Mucosa of descending colon (tissue), 3 donors: ENCODE measurements at places on chromosomes 16 and 17.

GRCh38 chr17:66091445-66092080 is 100.4 kb downstream of the CEP112 start:
- no peak for DNase-seq

- DNase-seq = no peak
Observed at GRCh38 chr17:12113156-12113555, 92.5 kb downstream of the MAP2K4 start.

GRCh38 chr17:50316016-50316587 is 29.8 kb upstream of the XYLT2 start:
- DNase-seq = no peak

- peak; percentile 56 for DNase-seq
Observed at GRCh38 chr17:81553616-81554181, 1.5 kb upstream of the FAAP100 start.

- no peak for DNase-seq
Observed at GRCh38 chr16:84986102-84986501, 25.2 kb downstream of the ZDHHC7 start.

GRCh38 chr16:67948015-67948414 is 4.1 kb upstream of the LCAT start:
- DNase-seq = no peak

DNA sequence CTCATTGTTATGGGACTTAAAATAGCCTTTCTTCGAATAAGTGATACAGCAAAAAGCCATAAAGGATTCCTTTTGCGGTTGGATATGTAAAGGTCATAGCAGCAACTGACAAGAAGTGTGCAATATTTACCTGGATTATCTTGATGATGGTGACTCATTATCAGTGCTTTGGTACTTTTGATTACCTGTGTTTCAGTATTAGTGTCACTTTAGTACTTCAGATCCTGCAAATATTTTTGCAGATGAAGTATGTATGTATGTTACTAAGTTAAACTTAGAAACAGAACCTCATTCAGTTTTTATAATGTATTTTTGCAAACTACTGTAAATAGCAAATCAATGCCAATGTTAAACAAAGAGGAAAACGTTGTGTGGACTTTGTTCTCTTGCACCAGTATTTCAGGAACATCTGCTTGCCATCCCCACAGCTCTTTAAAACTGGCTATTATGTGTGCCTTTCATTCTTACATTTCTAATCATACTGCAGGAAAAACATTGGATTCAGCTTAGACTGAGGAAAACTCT is 10.5 kb downstream of the CNEP1R1 start:
- no peak for DNase-seq

GRCh38 chr16:67456391-67457081 is 24.4 kb downstream of the ATP6V0D1 start:
- DNase-seq = peak; percentile 83

GRCh38 chr16:6341981-6342380 is 990.7 kb upstream of the RBFOX1 start:
- DNase-seq = no peak

DNA sequence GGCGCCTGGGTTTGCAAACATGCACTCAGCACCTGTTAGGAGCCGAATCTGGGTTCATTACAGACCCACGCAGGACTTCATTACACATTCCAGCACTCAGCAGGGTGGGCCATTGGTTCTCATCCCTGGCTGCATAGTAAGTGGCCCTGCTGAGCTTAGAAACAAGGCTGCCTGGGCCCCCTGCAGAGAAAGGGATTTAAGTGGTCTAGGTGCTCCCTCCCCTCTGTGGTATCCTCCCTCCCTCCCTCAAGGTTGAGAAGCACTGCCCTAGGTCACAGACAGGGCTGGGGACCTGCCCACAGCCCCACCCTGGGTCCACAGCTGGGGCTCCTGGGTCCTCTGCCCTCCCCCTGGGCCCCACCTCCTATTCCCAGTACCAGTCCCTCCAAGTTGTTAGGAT is 28.3 kb downstream of the WNT3 start:
- DNase-seq = no peak

DNA sequence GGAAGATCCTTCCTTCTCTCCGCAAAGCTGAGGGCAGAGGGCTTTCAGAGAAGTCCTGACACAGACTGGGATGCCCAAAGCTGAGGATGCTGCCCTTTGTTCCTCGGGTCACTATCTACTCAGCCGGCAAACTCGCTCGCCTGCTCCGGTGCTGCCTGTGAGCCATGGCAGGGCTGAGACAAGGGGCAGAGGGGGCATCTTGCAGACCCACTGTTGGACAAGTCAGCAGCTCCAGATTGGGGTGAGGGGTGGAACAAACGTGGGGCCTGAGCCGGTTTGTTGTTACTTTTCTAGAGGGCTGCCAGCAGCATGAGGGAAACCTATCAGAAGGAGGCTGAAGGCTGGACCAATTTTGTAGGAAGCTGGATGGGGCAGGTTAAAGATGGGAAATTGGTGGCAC is 47.1 kb upstream of the PIK3R6 start:
- no peak for DNase-seq

GRCh38 chr16:68596266-68596665 is 48.8 kb upstream of the CDH3 start:
- DNase-seq = no peak

DNA sequence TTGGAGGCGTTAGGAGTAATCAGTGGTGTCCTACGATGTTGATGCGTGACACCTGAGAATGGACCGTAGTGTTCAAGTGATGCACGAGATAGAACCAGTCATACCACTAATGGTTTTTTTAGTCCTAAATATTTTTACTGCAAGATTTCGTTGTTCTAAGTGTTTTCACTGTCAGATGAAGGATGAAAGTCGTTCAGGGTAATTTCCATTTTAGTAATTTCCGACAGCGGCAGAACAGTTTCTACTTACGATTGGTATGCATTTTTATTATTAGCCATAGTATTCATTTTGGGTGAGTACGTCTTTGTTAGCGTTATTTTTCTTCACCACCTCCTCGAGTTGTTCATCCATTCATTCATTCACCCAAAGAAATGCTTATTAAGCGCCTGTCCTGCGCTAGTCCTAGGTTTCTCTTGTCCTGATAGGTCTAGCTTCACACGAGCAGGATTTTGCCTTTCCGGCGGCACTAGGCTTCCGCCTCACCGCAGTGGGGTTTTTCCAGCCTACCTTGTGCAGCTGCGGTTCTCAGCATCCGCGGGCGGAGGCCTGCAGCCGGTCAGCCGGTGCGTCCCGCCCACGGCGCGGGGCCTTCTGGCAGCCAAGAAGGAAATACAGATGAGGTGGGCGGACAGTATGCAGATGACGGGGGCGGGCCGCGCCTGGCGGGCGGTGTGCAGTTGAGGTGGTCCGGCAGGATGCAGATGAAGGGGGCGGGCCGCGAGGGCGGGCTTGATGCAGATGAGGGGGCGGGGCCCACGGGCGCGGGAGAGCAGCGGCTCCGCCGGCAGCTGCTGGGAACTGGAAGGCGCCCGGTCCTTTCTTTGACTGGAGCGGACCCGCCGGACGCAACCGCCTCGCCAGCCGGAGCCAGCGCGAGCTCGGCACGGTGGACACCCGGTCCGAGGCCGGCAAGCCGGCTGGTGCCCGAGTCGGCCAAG is 146.4 kb downstream of the SPECC1 start:
- DNase-seq = peak; percentile 99

GRCh38 chr17:27455914-27456680 is at the start of gene KSR1:
TSS of gene KSR1 (plus strand) at chr17:27456448. CDS start at chr17:27456644, 196 bp downstream.
- peak; percentile 81 for DNase-seq

DNA sequence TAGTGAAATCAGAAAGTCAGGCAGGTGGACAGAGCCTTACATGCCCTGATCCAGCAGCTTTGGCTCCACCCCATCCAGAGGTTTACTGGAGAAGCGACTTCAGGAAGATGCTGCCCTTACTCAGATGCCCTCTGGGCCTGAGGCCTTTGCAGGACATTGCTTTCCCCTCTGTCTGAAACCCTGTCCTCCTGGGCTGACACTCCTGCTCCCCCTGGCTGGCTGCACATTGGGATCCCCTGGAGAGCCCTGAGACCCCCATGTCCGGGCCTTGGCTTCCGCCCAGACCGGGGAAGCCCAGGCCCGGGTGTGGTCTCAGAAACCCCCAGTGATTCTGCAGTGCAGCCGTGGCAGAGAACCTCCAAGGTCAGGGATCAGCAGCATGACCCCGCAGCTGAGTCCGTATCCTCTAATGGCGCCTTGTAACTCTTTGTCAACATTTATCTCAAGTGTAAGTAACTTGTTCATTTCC is 36.6 kb downstream of the BCO1 start:
- peak; percentile 76 for DNase-seq

GRCh38 chr16:82400046-82400445 is 226.7 kb upstream of the CDH13 start:
- no peak for DNase-seq

DNA sequence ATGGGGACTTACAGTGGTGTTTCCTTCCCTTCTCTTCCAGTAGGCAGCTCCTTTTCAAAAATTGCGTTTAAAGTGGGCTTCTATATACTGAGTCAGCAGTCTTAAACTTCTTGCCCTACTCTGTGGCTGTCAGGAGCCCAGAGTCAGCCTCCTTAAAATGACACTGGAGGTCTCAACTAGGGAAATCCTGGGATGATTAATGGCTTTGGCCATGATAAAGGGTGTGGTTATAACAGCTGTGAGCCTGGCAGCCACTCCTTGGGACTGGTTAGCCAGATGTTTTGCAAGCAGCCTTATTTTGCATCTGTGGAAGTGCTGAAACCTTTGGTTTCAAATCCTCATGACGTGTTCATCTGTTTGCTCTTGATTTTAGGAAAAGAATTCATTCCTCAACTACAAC is 25.0 kb downstream of the TAC4 start:
- no peak for DNase-seq

DNA sequence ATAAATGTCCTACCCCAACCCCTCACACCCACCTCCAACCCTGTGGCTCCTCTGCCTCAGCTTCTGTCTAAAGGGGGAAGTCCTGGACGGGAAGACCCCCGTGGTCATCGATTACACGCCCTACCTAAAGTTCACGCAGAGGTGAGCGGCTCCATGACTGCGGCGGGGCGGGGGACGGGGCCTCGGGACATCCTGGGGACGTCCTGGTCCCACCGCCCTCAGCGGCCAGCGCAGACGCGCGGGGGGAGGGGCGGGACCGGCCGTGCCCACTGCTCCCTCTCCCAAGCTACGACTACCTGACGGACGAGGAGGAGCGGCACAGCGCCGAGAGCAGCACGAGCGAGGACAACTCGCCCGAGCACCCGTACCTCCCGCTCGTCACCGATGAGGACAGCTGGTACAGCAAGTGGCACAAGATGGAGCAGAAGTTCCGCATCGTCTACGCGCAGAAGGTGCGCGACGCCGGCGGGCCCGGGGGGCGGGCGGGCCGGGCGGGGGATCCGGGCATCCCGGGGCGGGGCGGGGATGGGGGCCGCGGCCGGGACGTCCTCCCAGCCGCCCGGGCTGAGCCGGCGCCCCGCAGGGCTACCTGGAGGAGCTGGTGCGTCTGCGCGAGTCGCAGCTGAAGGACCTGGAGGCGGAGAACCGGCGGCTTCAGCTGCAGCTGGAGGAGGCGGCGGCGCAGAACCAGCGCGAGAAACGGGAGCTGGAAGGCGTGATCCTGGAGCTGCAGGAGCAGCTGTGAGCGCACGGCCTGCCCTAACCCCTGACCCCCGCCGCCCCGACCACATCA is 6.7 kb downstream of the RUNDC3A start:
- no peak for DNase-seq

DNA sequence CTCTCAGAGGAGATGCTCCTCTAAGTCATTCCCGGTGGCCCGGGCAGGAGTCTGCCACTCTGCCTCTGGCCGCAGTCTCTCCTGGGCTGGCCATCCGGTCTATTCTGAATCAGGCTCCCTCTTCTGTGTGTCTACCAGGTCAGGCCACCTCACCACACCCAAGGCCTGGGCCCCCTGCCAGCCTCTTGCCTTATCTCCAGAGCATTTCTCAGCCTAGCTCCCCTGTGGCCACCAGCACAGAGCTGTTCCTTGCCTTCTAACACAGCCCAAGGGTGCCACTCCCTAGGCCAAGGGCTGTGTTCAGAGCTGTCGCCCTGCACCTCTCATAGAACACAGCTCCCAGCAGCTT is 55.3 kb downstream of the MYO18A start:
- DNase-seq = peak; percentile 84

DNA sequence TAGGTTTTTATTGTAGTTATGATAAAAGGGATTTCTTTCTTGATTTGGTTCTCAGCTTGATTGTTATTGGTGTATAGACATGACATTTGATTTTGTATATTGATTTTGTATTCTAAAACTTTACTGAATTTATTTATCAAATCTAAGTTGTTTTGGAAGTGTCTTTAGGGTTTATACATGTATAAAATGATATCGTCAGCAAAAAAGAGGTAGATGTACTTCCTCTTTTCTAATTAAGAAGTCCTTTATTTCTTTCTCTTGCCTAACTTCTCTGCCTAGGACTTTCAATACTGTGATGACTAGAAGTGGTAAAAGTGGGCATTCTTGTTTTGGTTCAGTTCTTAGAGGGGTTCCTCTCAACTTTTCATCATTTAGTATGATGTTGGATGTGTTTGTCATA is 487.3 kb upstream of the KIF2B start:
- DNase-seq = no peak

DNA sequence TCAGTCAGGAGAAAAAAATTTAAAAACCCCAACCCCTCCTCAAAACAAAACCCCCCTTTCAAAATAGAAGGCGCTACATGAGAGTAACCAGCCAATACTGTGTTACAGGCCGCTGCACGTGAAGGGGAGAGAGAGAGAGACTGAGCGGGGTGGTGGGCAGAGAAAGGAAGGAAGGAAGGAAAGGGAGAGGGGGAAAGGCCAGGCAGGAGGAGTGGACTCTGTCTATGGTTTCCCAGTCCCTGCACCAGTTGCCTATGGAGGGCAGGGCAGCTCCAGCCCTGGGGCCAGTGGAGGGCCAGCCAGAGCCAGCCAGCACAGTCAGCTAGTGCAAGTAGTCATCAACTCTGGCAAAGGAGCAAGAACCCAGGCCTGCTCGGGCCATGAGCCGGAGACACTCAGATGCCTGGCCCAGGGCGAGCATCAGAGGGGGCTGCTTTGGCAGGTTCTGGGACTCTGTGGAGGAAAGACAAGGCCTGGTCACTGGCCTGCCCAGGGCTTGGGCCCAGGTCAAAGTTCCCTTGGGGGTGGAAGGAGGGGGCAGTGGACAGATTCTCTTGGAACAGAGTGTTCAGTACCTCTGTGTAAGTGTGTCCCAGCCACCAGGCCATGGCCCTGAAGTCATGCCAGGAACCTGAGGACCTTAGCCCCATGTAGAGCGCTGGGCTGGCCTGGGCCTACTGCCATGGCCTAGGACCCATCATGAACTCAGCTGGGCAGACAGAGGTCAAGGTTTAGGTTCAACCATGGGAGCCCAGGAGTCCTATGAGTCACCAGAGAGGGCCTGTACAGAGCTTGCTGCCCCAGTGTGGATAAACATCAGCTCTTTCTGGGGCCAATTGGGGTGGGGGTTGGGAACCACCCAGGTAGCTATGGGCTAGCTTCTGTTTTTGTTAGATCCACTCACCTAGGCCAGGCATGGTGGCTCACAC is 7.3 kb upstream of the GFOD2 start:
- no peak for DNase-seq

DNA sequence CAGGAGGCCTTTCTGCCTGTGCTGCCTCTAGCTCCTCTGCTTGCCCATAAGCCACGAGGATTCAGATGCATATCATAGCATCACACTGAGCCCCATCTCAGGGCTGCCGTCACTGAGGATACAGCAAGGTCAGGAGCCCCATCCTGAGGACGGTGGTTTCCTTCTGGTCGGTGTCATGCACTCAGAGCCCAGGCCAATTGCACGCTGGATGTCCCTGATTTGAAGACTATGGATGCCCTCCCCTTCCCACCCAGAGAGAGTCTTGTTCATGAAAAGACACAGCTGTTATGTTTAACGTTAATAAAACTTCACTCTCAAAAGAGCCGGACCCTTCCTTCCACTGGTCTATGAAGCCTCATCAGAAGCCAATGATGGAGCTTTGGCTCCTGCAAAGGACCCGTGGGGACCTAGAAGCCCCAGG is 19.9 kb downstream of the COTL1 start:
- no peak for DNase-seq
